NCI-H187 treated with DMSO at 0.1 percent for 48 hours (cell line): ENCODE measurements at places on chromosomes 3 and 15.

- DNase-seq: no peak
Measured at GRCh38 chr3:188207941-188208515, 54.1 kb downstream of the LPP start.

GRCh38 chr3:111547631-111548030 lies 5.6 kb downstream of the CD96 start:
- DNase-seq: no peak

- no peak for DNase-seq
Measured at GRCh38 chr15:70547846-70548487, 215.4 kb downstream of the UACA start.

DNA sequence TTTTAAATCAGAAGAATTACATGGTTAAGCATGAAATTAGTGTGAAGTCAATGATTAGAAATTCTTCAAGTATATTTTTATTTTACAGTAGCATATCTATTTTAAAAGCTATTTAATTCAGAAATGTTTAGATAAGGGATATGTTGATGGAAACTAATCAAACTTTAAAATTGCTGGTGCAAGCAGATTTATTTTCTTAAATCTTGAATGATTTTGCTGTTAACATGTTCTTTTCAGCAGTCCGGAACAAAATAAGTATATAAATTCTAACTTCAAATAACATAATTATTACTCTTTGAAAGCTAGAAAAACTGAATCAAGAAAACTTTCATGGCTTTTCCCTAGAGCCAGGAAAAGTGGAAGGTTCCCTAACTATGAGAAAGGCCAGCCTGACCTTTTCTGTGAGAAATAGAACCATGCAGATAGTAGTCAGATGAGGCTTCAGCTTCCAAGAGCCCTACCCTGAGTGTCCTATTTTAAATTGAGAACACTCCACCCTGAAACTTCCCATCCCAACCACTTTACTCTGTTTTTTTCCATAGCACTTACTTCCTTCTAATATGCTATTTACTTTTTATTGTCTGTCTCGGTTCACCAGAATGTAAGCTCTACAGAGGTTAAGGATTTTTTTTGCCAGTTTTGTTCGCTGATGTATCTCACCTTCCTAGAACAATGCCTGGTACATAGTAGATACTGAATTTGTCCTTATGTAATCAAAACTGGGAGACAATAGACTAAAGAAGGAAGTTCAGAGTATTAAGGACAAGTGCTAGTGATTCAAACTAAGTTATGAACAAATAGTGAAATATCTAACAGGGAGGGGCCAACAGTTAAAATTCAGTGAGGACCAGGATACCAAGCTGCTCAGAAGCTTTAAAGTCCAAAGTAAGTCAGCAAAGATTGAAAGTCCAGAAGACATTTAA lies 66.8 kb downstream of the CD200R1L start:
- DNase-seq: no peak
